ENCODE measurements at places on chromosomes 7 and 10.

DNA sequence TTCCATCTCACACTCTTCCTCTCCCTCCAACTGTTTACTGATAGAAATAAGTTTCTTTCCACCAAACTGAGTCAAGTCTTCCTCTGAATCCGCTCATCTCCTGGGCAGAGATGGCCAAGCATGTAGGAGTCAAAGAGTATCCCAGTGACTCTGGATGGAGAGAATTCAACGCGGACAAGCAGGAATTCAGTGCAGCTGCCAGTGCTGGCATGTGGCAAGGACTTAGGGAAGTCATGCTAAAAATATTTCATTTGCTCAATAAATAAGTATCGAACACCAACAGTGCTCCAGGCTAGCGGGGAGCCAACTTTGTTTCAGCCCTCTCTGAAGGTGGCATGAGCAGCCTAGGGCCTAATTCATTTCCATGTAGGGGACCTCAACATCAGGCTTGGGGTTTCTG is 351.6 kb upstream of the ZMIZ1 start:
- no peak for DNase-seq

DNA sequence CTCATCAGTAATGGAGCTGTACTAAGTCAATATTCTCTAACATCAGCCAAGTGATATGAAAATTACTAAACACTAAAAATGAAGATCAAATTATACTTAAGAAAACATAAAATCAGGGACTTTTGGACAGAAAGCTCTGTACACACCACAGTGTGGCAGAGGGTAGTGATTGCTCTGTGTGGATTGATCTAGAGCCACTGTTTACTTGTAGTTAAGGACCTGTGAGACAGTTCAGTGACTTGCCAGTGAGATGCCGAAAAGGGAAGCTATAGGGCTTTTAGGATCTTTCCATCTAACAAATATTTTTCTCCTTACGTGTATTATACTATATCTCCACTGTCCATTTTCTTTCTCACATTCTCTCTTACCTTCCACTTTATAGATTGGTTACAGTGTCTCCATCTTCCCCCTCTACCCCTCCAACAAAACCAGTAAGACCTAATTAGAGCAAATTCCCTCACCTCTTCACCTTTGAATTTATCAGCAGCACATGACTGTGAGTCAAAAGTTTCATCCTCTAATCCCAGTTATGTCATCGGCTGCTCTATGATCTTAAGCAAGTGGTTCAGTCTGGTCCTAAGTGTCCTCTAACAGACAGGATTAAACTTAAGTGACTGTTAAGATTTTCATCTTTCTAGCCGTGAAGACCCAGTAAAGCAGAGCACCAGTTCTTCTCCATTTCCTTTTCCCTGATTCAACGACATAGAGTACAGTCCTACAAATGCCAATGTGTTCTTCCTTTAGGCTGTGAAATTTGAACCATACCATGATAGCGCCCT is 6.9 kb downstream of the PIK3CG start:
- DNase-seq, result no peak

- DNase-seq, result no peak
Measured at GRCh38 chr10:1400101-1401070, 336.9 kb downstream of the ADARB2 start.

GRCh38 chr7:82839555-82839954 is 323.1 kb downstream of the PCLO start:
- no peak for DNase-seq

GRCh38 chr10:130283219-130283545 is 147.0 kb downstream of the GLRX3 start:
- DNase-seq, result no peak

DNA sequence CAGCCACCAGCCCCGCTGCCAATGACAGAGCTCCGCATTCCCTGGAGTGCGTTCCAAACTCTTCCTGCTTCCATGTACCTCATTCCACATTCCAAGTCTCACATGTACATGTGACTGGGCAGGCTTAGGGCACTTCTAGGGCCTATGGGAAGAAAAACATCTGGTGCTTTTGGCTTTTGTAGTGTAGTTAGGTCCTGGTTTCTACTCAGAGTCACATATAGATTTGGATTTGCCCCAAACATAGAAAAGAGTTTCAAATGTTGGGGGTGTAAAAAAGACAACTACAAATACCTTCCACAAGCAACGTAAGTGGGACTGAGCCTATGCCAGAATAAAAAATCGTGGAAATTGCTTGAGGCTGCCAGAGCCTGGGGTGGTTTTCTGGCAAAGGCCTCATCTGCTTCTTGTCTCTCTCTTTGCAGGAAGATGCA is 84.1 kb downstream of the ZNF467 start:
- no peak for DNase-seq

DNA sequence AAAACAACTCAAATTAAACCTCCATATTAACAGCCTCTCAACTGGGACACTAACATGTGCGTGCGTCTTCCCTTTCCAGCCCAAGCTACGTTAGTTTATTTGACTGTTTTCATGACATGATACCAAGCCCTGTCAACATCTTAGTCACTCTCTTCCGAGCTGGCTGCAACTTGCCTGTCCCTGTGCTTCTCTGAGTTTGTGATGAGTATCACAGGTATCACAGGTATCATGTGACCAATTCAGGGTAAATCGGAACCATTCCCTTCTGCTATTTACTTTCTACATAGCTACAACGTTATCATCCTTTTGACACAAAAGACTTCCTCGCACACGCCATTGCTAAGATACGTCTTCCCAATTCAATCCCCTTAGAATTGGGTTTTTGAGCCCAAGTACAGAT is 70.2 kb downstream of the CAV1 start:
- DNase-seq, result no peak

DNA sequence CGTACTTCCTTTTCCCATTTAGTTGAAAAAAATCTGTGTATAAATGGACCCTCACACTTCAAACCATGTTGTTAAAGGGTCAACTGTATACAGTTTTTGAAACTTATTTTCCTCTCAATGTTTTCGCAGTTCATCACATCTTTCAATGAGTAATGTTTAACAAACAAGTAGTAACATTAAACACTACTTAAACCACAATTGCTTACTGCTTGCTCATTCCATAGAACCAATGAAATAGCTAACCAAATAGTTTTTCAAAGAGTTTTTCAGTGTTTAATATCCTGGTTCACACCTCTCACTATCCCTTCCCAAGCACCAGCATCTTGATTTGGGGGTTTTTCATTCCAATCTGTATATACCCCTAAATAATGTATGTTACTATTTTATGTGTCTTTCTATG is 9.1 kb downstream of the SEM1 start:
- no peak for DNase-seq
